ENCODE measurements at places on chromosomes 1 and 21. TPM values are rescaled to one million over a fixed set of nuclear protein-coding genes. Genes with fewer than 3 reads are reported as not detected.

DNA sequence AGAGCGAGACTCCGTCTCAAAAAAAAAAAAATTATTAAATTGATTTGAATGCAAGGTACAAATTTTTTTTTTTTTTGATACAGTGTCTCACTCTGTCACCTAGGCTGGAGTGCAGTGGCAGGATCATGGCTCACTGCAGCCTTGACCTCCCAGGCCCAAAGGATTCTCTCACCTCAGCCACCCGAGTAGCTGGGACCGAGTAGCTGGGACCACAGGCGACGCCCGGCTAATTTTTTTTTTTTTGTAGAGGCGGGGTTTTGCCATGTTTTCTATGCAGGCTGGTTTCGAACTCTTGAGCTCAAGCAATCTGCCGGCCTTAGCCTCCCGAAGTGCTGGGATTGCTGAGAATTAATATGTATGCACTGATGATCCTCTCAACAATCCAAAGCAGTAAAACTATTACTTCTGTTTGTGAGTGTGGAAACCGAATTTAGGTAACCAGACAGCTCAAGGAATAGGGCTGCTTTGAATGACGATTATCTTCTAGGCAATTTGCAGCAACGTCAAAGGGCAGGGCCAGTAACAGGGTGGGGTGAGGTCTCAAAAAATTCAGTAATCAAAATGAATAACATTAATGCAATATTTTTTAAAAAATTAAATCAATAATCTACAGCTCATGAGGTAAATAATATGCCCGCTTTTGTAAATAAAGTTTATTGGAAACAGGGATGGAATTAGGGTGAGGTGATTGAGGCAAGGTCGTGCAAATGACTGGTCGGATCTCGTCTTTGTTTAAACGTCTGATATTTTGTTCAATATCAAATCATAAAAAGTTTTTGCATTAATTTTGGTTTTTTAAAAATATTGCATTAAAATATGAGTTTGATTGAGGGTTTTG lies 1.2 kb downstream of the CLSPN start:
- no peak for DNase-seq

- DNase-seq, result no peak
These were observed 65.1 kb upstream of the DMRTA2 start for GRCh38 chr1:50488356-50488755.

- DNase-seq, result no peak
These were observed 11.8 kb upstream of the SLAMF7 start for GRCh38 chr1:160727316-160727640.

DNA sequence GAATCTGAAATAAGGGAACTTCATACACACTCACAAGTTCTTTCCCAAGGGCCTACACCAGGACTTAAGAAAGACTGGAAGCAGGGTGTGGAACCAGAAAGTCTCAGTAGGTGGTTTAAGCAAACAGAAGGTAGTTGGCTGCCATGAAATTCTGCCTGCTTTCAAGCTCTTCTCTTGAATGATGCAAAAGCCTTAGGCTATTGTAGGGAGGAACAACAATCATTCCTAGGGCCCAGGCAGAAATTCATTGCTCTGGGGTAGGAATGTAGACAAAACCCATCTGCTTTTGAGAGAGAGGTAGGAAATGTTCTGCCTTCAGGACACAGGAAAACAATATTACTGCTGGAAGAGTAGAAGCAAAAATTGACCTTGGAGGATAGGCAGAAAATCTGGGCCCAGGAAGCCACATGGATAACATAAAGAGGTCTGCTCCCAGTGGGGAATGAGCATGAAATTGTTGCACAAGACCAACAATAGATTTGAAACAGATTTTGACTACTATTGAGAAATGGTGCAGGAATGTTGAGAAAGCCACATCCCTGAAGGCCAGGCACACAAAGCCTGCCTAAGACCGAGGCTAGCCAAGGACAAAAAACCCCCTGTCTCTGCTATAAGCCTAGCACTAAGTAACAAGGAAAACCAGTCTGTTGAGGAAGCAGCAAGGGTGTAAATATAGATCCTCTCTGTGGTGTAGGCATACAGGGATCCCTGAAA lies 22.7 kb upstream of the SFT2D2 start:
- no peak for DNase-seq

- no peak for DNase-seq
These were observed 70.4 kb downstream of the MRPS6 start for GRCh38 chr21:34143685-34144182.

DNA sequence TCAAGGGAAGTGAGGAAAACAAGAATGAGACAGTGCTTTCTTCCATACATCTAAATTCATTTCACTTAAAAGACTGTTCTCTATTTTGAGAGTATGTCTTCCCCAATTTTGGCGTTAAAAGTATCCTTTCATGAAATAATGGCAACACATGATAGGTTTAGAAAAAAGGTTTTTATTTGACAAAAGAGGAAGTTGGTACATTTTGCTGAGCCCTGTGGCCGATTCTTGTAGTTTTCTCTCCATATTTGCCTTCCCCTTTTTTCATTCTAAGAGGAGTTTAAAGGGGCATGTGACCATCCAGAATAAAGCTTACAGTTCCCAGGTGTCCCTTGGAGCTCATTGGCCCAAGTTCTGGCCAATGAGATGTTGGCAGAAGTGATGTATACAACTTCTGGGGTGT lies 140.4 kb upstream of the KCNE2 start:
- DNase-seq, result no peak

GRCh38 chr1:198771563-198772153 lies 132.8 kb downstream of the PTPRC start:
- no peak for DNase-seq

DNA sequence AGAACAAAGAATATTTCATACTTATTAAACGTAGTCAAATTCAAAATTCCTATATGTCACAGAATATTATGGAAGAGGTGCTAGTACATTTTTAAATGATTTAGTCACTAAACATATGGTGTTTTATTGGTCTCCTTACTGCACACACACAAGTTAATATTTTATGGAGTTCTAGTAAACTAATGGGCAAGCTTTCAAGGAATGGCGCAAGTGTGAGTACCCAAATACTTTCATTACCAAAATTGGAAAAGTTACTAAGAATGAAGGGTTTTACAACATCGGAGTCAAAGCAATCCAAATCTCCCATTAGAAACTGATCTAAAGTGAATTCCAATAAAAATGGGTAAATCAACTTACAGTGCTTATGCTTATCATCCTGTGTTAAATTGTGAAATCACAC lies 921.9 kb downstream of the ADGRL2 start:
- DNase-seq, result no peak

GRCh38 chr1:37533317-37534093 lies 18.9 kb upstream of the MEAF6 start:
- DNase-seq, result no peak

DNA sequence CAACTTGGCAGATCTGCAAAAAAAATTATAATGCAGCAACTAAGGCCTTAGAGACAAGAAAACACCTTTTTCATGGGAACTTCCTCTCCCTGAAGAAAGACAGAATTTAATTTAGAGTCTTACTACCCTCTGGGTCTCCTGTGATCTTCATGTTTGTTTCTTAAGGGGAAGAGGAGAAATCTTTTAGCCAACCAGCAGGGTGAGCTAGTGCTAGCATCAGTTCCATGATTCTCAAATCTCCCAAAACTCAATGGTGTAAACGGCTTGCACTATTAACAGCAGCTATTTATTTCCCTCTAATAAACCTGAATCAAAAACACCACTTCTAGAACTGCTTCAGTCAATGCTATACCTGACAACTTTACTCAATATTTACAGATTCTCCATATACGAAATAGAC lies 3.8 kb downstream of the ZNF644 start:
- DNase-seq, result no peak

DNA sequence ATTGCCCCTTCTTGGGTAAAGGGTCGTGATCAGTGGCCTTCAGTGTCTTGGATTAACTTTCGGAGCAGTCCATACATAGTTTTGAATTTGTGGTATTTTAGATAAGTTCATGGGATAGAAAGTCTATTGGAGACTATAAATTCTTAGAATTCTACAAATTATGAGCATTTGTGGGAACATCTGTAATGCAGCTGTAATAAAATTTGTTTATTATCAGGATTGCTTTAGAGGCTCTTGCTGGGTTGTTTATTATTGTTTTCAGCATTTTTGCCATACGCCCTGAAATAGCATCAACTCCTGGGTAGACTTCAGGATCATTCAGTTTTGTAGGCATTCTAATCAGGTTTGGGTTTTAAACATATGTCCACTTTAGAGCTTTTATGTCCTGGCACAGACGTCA lies 16.1 kb downstream of the LAMC1 start:
- no peak for DNase-seq

DNA sequence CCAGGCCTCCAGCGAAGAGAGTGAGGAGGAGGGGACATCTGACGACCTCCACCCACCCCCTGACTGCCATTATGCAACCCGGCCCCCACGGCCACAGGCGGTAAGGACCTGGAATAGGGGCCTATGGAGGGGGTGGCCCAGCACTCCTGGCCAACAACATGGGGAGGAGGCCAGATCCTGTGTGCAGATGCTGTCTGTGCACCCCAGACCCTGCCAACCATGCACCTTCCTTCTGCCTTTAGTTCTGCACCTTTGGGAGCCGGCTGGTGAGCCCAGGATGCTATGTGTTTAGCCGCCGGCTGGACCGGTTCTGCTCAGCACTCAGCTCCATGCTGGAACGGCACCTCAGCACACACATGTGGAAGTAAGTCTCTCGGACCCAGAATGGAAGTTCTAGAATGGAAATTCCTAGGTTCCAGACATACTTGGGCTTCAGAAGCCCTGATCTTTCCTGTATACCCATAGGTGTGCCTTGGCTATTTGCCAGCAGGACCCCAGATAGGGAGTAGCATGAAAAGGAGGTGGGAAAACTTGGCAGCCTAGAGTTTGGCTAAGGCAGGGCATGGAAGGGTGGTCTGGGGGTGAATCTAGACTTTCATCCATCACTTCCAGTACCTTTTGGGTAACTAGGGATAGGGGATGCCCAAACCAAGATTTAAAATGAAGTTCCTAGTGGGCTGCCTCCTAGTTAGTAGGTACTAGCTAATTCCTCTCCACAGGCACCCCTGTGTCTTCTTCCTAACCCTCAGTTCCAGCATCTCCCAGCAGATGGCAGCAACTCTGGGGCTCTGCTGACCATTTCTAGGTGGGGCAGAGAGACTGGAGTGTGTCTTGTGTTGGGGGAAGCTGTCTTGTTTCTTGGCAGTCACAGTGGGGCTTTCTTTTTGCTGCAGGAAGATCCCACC lies 3.6 kb upstream of the CYB561D1 start:
- peak; percentile 77 for DNase-seq

DNA sequence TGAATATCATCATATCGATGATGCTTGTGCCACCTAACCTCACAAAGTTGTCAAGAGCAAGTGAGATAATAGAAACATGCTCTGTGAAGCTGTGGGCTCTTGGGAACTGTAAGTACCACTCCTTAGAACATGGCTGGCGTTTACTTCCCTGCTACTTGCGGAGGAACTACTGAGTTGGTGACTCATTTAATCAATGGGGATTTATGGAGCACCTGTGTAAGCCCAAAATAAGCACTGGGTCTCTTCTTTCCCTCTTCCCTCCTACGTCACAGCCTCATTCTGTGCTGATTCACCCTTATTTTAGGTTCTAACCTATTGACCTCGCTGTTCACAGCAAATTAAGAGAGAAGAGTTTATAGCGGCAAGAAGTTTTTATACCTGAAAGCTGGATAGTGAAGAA lies 52.9 kb downstream of the PRDM2 start:
- no peak for DNase-seq

DNA sequence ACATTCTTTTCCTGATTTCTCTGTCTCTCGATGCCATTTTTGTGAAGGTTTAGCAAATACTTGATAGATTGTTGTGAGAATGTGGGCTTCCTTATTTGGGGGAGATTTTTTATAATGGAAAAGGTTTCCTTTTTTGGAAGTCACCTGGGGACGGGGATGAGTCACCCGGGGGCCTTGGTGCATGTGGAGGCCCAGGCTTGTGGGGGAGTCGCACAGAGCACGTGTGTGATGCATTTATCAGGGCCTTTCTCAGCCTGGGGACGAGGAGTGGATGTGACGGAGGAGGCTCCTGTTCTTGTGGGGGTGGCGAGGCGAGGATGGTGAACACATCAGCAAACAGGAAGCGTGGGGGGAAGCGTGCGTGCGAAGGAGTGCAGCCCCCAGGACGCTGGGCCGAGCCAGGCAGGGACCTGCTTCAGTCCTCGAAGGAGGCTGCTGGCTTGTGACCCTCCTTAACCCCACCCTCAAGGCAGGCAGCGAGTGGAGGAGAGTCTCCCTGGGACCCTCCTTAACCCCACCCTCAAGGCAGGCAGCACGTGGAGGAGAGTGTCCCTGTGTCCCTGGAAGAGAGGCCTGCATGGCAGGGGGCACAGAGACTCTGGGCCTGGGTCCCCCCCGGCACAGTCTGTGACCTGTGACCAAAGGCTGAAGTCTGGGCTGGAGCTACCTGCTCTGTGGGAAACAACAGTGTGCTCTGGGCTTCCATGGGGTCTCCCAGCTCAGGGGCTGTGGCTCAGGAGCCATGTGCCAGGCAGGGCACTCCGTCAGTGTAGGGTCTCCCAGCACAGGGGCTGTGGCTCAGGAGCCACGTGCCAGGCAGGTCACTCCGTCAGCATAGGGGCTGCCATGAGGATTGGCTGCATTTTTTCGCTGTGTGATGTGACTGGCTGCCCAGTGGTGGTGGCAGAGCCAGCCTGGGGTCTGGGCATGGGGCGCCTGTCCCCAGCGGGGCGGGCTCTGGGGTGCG lies 57.2 kb downstream of the AGPAT3 start:
- DNase-seq, result no peak

DNA sequence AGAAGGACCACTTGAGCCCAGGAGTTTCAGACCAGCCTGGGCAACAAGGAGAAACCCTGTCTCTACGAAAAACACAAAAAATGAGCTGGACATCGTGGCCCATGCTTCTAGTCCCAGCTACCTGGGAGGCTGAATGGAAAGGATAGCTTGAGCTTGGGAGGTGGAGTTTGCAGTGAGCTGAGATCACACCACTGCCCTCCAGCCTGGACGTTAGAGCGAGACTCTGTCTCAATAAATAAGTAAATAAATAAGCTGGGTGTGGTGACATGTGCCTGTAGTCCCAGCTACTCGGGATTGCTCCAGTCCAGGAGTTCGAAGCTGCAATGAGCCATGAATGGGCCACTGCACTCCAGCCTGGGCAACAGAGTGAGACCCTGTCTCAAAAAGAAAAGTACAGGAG lies 3.6 kb downstream of the AKR1A1 start:
- DNase-seq, result no peak

GRCh38 chr1:17209430-17209829 lies 4.5 kb downstream of the PADI1 start:
- DNase-seq, result no peak

- peak; percentile 88 for DNase-seq
These were observed 48.5 kb downstream of the OPRD1 start for GRCh38 chr1:28860332-28861073.

- no peak for DNase-seq
These were observed 9.9 kb downstream of the CLCA1 start for GRCh38 chr1:86478416-86479156.

- peak; percentile 68 for DNase-seq
These were observed 622.4 kb upstream of the PKN2 start for GRCh38 chr1:88061492-88062177.

Gene FCER1G
- 31.5 TPM for total RNA-seq

Gene MRPS21
- total RNA-seq, result 58.9 TPM

Gene CASZ1
- 72.8 TPM for total RNA-seq

Gene CCDC185
- not detected for total RNA-seq

Gene PDE9A
- total RNA-seq, result 22.8 TPM

Gene SPRR2G
- not detected for total RNA-seq

Gene HMCN1
- total RNA-seq, result 3.7 TPM

Gene CFAP74
- not detected for total RNA-seq

Gene ABCB10
- total RNA-seq, result 14.9 TPM

Gene IL20
- total RNA-seq, result not detected

Measured in mucosa of gallbladder (tissue), 1 donor.